Posterior vena cava (tissue), 2 donors: ENCODE measurements at places on chromosomes 16 and 17.

DNA sequence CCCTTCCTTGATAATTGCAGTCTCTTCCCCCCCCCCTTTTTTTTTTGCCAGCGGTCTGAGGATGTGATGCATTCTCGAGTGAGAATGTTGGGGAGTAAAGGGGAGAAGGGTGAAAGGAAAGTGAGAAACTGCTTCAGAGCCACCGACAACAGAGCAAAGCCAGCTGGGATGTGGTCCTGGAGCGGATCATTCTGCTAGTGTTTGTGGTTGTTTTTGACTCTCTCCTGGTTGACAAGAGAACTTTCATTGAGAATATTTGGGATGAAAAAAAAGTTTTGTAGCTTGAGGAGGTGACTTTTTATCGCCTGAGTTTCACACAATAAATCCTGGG is 1.3 kb downstream of the NF1 start:
- no peak for DNase-seq

GRCh38 chr16:68700831-68701230 is 36.3 kb upstream of the CDH1 start:
- no peak for DNase-seq

- DNase-seq, result peak; percentile 7
Measured at GRCh38 chr17:50337956-50338355, 8.0 kb upstream of the XYLT2 start.

DNA sequence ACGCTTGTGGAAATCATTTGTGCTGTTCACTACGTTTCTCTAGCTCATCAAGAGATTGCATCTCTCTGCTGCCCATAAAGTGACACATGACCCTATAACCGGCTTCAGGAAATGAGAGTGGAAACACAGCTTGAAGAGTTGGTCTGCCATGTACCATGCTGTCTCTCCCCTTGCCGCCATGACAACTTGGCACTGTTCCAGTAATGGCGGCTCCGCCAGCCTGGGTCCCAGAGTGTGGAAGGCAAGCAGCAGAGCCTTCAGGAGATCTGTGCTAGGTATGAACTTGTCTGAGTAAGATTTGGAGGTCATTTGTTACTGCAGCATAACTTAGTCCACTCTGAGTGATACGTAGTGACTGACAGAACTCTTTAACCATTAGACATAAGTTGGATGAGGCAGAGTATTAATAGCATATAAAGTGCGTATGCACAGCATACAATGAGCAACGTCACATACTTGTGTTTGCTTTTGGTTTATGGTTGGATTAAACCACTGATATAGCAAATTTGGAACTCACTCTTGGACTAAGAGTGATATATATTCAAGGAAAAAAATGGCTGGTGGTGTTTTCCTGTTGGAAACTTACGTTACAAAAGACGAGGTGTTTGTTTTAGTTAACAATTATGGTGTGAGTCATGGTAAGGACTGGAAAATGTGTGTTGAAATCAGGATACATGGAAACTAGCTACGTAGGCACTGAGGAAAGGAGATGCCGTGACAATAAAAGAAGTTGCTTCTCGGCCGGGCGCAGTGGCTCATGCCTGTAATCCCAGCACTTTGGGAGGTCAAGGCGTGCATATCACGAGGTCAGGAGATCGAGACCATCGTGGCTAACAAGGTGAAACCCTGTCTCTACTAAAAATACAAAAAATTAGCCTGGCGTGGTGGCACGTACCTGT is 24.4 kb upstream of the PMP22 start:
- no peak for DNase-seq

- DNase-seq, result no peak
Measured at GRCh38 chr17:80367503-80367902, 47.5 kb upstream of the ENDOV start.

DNA sequence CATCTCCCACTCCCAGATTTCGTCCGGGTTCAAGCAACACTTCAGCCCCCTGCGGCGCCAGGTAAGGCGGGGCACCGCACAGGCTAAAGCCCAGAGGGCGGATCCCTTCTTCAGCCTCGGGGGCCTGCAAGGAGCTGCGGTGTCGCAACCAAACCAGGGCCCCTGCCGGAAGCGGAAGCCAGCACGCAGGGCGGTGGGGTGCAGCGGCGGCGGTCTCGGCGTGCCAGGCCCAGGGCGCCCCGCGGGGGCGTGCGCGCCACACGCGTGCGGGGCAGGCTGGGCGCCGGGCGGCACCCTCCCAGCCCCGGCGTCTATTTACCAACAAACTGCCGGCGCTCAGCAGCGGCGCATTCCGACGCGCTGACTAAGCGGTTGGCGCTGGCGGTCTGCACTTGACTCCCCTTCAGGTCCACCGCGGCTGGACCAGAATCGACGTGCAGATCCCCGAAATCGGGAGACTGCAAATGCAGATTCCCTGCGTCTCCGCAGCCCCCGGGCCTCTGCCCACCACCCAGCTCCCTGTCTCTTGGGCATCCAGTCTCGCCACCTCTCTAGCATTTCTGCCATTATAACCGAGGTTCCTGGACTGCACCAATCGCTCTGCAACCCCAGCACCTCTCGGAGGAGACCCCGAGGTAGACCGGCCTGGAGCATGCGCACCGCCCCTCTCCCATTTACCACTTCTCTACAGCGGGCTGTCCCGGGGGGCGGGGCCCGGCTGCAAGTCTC is 421 bp upstream of the DLX4 start:
- no peak for DNase-seq

- DNase-seq, result peak; percentile 16
Measured at GRCh38 chr16:84413244-84414004, 45.1 kb downstream of the ATP2C2 start.

DNA sequence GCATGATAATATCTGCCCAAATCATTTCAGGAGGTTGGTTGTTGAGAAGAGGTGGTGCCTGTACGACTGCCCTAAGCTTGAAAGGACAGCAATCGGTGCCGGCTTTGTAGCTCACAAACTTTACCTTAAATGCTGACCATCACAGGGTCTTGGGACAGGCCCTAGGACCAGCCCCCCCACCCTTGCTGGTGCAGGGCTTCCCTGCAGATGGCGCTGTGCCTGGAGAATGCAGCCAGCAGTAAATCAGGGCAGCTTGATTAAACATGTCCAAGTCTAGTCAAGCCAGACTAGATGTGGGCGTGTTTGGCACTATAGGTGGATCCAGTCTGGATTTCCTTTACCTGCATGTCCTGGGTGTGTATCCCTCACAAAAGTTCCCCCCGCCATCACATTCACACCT is 135.5 kb upstream of the CRHR1 start:
- peak; percentile 40 for DNase-seq

DNA sequence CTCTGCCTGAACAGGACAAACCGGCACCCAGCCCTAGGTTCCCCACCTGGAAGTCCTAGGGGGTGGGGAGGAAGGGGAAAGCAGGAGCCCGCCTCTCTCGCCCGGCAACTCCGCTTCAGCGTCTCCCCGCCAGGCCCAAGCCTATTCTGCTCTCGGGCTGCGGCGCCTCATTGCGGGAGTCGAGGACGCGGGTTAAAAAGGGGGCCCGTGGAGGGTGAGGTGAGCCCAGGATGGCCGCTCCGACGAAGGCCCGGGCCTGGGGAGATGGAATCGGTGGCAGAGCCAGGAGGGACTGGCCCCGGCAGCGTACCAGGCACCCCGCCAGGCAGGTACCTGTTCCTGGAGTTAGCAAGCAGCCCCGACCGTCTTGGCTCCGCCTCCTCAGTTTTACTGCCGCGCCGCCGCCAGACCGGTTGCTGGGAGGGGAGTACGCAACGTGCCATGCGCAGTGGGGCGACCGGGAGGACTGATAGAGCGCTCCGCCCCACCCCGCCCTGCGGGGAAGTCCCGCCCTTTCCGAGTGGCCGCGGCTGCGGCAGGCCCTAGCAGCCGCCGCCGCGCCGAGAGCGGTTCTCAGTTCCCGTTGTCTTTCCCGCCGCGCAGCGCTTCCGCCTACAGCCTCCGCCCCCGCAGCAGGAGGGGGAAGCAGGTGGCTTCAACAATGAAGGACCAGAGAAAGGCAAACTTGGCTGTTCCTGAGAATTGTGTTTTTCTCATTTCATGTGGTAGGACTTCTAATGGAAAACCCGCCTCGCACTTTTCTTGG is at the start of gene STRADA:
Gene STRADA, minus strand, starts transcription at position 392 of the 766 bp plus-strand sequence. CDS start 13,430 bp downstream, outside the sequence.
- DNase-seq, result peak; percentile 99

DNA sequence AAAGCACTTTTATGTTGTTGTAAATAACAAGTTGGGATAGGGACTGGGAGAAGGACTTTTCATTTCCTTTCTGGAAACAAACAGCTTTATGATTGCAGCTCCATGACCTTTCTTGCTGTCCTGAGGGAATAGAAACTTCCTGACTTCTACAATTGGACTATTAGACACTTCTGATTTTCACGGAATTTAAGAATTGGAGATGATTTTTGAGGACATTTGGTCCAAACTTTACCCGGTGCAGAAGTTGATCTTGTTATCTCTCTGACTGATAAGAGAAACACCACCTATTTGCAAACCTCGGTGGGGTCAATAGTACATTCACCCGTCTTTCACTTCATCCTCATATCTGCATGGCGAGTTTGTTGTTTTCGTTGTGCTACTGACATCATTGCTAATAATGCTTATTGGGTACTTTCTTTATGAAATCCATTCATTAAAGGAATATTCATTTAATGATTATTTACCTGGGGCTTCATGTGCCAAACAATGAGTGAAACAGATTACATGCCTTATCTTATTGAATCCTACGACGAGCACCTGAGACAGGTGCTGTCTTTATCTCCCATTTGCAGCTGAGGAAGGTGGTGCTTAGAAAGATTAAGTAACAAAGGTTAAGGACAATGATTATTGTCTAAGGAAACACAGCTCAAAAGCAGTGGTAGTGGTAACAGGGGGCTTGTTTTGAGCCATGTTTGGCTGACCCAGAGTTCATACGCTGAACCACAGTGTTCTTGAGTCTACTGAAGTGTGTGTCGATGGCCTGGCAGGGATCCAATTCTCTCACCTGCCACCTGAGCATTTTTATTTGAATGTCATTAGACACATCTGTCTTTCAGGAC is 176.9 kb upstream of the FAM20A start:
- DNase-seq, result no peak

DNA sequence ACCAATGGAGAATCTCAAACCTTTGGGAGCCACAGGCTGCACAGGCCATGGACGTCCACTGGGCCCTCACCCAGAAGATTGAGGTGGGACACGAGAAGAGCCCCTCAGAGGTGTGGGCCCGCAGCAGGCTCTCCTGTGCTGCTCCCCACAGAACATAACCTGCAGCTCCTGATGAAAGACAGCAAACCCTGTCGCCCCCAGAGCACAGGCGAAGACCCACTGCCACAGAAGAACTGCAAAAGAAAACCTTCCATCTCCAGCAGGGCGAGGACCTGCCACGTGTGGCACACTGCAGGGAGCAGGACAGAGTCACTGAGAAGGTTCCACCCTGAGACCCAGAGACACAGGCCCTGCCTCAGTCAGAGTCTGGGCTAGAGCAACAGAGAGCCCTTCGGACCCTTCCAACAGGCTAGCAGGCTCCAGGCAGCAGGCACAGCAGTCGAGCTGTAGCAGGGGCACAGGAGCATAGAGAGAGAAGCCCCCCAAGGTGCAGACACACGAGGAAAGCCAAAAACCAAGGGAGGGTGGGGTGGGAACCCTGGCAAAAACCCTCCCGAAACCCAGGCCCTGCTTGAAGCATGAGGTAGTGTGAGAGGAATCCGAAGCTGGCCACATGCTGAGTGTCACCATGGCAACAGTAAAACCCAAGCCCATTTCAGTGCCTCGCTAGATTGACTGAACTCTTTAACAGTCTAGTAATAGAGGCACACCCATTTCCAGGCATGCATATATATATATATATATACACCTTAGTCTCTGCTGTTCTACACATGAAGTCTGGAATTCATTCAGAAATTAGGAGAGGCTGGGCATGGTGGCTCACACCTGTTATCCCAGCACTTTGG is 60.0 kb upstream of the CHMP6 start:
- DNase-seq, result peak; percentile 60

DNA sequence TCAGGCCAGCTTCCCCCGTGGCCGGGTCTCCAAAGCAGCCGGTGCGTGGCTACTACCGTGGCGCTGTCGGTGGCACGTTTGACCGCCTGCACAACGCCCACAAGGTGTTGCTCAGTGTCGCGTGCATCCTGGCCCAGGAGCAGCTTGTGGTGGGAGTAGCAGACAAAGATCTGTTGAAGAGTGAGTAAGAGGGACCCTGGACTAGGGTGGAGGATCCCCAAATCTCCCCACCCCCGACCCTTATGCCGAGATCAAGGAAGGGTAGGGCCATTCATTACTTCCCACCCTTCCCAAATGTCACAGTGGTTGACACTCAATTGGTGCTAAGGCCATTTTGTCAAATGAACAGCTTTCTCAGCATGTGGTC is 1.2 kb downstream of the COASY start:
- DNase-seq, result no peak

- DNase-seq, result peak; percentile 67
Measured at GRCh38 chr17:64332502-64332901, 58.2 kb downstream of the PECAM1 start.

- DNase-seq, result no peak
Measured at GRCh38 chr17:41518789-41519449, at the start of gene KRT15. KRT15 (minus strand) TSS chr17:41518890; CDS start chr17:41518827, 63 bp downstream.

GRCh38 chr17:6576038-6576785 is 19.9 kb upstream of the PITPNM3 start:
- no peak for DNase-seq

DNA sequence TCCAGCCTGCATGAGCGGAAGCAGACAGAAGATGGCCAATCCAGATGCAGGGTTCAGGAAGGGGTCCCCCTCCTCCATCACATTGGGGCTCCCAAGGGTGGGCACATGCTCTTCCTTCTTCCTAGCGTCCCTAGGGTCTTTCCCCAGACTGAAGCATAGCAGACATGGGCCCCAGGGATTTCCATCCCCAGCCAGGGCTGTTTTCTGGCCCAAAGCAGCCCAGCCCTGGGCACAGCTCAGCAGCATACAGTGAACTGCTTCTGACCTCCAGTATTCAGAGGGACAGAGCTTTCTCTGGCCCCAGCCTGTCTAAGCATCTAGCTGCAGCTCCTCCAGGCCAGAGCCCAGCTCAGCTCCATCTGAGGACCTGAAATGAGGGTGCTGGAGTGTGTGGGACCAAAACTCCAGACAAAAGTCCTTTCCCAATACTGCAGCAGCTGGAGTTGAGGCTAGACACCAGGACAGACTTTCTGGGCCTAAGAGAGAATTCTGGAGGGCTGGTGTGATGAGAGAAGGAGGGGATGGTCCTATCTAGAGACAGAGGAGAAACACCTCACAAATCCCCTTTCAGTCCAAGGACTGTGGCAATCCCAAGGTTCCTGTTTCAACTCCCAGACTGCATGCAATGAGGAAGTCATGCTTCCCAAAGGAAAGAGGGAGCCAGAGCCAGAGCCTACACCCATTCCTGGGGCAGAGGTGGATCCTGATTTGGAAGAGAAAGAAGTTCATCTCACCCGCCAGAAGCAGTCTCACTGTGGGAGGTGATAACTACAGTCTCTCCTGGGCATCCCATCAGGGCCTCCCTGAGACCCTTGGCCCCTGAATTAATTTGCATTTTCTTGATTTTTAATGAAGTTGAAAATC is 4.5 kb upstream of the FOXN1 start:
- no peak for DNase-seq
